ENCODE measurements at places on chromosomes 12 and 14.

GRCh38 chr14:51783765-51784164 is 76.6 kb upstream of the GNG2 start:
- peak; percentile 67 for DNase-seq

- DNase-seq, result no peak
These were observed 189.0 kb upstream of the FRMD6 start for GRCh38 chr14:51462706-51463105.

DNA sequence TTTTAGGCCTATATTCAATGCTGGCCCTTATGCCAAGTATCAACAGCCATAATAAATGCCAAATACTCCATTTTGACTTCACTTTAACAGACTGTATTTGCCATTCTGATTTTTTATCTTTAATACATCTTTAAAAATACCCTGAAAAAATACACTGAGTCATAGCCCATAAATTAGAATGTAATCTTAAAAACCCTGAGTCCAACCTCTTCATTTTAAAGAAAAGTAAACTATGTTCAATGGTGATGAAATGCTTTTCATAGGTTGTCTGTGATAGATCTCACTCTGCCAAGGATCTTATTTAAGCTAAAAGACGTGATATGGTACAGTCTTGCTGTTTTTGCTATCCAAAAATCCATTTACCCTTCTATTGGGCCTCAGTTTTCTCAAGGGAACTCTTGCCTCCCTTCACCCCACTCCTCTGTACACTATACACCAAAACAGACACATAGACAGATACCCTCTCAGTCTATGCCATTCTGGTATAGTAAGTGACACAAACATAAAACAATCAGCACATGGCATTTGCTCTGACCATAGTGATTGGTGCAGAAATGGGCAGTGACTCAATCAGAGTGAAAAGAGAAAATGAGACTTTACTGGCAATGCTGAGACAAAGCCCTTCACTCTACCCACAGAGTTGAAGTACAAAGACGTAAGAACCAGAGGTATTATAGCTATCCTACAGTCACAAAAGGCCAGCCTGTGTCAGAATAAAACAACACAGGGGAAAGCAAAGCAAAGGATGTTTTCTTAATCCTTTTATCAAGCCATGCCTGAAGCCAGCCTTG is 49.1 kb downstream of the BTG1 start:
- DNase-seq, result no peak

DNA sequence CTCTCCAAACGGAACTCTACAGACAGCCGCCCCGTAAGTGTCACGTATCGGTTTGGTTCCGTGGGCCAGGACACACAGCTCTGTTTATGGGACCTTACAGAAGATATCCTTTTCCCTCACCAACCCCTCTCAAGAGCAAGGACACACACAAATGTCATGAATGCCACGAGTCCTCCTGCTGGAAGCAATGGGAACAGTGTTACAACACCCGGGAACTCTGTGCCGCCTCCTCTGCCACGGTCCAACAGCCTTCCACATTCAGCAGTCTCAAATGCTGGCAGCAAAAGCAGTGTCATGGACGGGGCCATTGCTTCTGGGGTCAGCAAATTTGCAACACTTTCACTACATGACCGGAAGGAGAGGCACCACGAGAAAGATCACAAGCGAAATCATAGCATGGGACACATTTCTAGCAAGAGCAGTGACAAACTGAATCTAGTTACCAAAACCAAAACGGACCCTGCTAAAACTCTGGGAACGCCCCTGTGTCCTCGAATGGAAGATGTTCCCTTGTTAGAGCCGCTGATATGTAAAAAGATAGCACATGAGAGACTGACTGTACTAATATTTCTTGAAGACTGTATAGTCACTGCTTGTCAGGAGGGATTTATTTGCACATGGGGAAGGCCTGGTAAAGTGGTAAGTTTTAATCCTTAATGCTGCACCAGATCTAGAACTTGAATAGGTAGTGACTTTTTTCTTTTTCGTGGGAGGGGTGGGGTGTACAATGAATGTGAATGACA is 69.7 kb downstream of the WDR20 start:
- DNase-seq, result peak; percentile 18

GRCh38 chr12:91017511-91018263 is 12.9 kb upstream of the EPYC start:
- DNase-seq, result no peak

- no peak for DNase-seq
These were observed 214.9 kb upstream of the DDHD1 start for GRCh38 chr14:53368066-53368465.

DNA sequence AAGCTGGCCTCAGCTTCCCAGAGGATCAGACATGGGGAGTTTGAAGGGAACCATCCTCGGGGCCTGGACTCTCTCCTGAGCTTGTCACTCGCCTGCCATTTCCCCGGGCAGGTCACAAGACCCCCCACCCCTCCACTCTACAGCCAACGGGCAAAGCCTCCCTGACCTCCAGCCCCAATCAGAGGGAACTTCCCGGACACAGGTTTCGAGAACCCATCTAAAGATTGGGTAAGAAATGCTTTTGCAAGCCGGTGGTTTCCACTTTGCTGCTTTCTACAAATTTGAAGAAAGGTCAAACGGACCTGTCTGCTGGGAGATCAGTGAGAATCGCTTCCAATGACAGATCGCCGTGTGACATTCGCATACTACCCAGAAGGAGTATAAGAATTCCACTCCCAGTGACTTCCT is 89.6 kb downstream of the SCARB1 start:
- no peak for DNase-seq

- no peak for DNase-seq
These were observed 79.8 kb downstream of the GLT1D1 start for GRCh38 chr12:128933039-128933438.

DNA sequence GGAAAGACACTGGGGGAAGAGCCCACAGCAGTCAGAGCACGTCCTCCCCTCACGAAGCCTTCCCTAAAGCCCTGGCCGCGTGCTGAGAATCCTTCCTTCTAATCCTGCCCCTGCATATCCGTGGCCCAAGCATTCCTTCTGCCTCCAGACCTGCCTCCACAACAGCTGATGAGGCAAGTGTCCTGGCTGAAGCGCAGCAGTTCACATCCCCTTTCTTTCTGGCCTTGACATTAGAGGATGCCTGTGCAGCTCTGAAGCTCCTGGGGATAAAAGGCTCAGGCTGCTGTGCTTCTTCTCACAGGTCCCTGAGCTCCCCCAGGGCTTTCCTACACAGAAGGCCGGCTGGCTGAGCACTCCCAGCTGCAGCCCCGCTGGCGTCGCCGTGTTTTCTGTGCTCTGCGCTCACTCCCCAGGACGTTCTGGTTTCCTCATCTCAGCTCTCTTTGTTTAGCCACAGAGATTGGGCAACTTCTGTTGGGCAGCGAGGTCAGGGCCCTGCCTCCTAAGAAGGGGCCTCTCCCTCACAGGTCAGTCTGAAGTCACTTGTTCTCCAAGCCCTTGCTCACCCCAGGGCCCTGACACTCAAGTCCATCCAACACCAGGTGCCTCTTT is 45.8 kb downstream of the NINJ2 start:
- DNase-seq, result no peak
